ENCODE measurements at places on chromosomes 13 and 19. TPM values are rescaled to one million over a fixed set of nuclear protein-coding genes. Genes with fewer than 3 reads are reported as not detected.

The NKPD1 gene
- 0.93 TPM for total RNA-seq

The SIRT2 gene
- total RNA-seq: 37.7 TPM

The ZNF723 gene
- not detected for total RNA-seq

The APLP1 gene
- total RNA-seq: 93.9 TPM

The SH2D3A gene
- total RNA-seq: 19.9 TPM

The IL12RB1 gene
- total RNA-seq: not detected

The PTPRH gene
- 3.7 TPM for total RNA-seq

The KLK6 gene
- total RNA-seq: 0.20 TPM

The ARHGEF18 gene
- total RNA-seq: 60.4 TPM

The ZNF844 gene
- not detected for total RNA-seq

The ZNF681 gene
- not detected for total RNA-seq

The NCAN gene
- total RNA-seq: 0.08 TPM

The PRRG2 gene
- 1.1 TPM for total RNA-seq

The CNN1 gene
- total RNA-seq: 0.44 TPM

The PRR36 gene
- 0.44 TPM for total RNA-seq

The TEX101 gene
- total RNA-seq: not detected

The ARHGAP35 gene
- 30.3 TPM for total RNA-seq

The RHPN2 gene
- 49.6 TPM for total RNA-seq

The GAPDHS gene
- total RNA-seq: 0.10 TPM

The SMIM44 gene
- total RNA-seq: not detected

All from A549 treated with AZD2906 at 1 μM for 4 hours (cell line).